Activated T-cell treated with anti-CD3 and anti-CD28 coated beads, Interleukin-2, amount 50 U/mL, for 72 hours (primary cell): ENCODE measurements at places on chromosomes 6 and 20. TPM values are rescaled to one million over a fixed set of nuclear protein-coding genes. Genes with fewer than 3 reads are reported as not detected.

GRCh38 chr6:54700158-54700557, 146.4 kb upstream of the FAM83B start:
- no peak for DNase-seq

DNA sequence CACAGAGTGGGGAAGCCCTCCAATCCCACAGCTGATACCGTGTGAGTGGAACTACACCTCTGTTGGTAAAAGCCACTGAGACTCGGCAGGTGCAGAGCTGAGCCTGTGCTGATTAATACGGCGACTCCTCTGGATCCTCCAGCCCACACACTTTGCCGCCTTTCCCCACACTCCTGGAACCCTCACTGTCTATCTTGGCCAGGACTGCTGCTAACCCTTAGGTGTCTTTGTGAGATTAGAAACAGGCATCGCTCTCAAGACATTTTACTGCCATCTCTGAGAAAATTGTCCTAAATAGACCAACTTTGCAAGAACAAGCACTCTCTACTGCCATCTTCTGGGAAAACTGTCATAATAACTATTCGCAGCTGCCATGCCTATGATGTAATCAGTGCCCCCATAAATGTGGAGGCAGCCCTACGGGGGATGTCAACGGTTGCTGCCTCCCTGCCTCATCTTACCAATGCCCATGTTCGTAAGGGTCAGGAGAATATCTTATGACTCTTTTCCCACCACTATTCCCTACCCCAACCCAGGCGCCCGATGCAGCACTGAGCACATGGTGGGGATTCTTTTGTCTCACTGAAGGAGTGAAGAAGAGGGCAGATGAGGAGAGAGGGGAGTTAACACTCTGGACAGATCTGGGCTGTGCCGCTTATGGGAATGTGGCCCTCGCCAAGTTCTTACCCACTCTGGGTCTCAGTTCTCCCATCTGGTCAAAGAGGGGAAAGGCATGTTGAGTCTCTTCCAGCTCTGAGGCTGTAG, 26.1 kb upstream of the KCNB1 start:
- no peak for DNase-seq

The FAM217A gene
- not detected for total RNA-seq

GRCh38 chr20:16369441-16369840, 203.8 kb downstream of the KIF16B start:
- no peak for DNase-seq

The DZANK1 gene
- total RNA-seq: 3.1 TPM

The COL9A3 gene
- total RNA-seq: 0.46 TPM

- peak; percentile 24 for DNase-seq
These were observed 8.5 kb downstream of the TMEM242 start for GRCh38 chr6:157314705-157315321.

DNA sequence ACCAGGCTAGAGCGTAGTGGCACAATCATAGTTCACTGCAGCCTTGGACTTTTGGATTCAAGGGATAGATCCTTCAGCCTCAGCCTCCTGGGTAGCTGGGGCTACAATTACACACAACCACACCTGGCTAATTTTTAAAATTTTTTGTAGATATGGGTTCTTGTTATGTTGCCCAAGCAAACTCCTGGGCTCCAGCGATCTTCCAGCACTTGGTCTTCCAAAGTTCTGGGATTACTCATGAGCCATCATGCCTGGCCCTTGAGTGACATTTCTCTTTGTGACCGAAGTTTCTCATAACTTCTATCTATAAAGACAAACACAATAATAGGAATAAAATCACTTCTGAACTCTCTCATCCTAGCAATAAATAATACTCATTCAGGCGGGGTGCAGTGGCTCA, 26.1 kb upstream of the GMPR start:
- no peak for DNase-seq

The IL17A gene
- 2.8 TPM for total RNA-seq

The PERP gene
- total RNA-seq: 8.5 TPM

DNA sequence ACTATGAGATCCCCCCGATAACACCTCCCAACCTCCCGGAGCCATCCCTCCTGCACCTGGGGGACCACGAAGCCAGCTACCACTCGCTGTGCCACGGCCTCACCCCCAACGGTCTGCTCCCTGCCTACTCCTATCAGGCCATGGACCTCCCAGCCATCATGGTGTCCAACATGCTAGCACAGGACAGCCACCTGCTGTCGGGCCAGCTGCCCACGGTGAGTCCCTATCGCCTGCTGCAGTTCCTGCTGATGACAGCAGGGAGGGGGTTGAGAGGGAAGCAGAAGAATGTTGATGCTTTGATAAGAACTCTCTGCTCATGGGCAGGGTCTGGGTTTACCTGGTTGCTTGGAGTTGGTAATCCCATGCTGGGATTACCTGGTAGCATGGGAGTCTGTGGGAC, 91.9 kb downstream of the TOX2 start:
- no peak for DNase-seq

DNA sequence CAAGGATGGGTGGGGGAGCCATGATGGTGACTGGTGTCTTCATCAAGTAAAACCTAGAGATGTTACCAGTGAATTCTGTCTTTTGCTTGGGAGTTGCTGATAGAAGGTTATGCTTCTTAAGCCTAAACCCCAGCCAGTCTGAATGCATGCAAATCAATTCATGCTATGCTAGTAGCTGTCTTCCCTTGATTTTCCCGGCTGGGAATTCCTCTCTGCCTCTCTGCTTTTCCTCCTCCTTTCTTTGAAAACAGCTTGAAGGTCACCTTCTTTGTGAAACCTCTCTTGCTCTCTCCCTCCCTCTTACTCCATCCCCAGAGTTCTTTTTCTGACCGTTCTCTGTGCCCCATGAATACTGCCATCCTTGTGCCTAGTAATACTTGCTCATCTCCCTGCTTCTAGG, 58.9 kb downstream of the TMEM200A start:
- no peak for DNase-seq

GRCh38 chr6:154197196-154197860, 158.3 kb downstream of the OPRM1 start:
- no peak for DNase-seq

DNA sequence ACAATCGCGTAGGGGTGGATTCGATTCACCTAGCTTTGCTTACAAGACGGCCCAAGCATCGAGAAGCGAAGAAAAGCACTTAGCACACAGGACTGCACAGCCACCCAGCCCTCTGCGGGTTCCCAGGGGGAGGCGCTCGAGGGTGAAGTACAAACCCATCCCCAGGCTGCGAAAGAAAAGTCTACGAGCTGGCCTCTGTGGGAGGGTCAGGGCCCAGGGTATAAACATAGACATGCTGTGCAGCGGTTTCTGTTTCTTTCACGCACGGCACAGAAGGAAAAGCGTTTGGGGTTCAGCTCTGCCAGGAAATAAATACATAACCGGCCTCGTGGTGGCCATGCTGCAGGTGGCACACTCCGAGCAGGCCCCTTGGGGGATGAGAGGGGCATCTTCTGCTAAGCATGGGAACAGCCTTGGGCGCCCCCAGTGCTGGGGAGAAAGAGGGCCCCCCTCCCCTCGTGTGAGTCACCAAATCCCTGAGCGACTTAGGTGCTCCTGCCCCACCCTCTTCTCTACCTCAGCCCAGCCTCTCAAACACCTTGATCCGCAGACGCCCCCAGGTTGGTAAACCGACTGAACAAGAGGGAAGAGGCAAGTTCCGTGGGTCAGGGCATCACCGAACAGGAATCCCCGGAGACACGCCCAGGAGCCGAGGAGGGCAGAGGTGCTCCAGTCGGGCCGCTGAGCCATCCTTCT, 91.6 kb upstream of the RIPOR2 start:
- DNase-seq: peak; percentile 87

The ARHGAP40 gene
- total RNA-seq: not detected

GRCh38 chr6:38716825-38717224, 1.7 kb downstream of the DNAH8 start:
- no peak for DNase-seq

DNA sequence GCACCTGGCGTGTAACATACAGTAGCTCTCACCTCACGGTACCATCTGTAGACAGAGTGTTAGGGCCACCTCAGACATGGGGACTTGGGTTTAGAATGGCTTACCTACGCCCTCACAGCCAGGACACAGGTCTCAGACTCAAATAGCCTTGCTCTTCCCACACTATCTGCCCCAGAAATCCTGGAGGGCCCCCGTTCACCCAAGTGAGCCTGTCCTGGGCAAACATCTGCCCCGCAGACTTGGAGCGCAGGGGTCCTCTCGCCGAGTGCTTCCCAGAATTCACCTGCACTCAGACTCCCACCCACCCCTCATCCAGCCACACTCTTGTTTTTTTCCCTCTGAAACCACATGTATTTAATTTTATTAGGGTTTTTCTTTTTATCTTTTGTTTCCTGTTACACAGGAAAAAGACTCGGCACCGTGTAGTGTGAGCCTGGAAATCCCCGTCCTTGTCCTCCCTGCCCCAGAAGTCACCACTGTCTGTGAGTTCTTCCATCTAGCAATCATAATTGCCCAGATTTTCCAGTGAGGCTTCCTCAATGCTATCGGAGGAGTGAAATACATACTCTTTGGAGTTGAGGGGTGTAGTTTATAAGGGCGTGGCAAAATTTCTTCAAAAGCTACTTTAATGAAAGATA, 17.1 kb upstream of the MAP1LC3A start:
- DNase-seq: no peak

DNA sequence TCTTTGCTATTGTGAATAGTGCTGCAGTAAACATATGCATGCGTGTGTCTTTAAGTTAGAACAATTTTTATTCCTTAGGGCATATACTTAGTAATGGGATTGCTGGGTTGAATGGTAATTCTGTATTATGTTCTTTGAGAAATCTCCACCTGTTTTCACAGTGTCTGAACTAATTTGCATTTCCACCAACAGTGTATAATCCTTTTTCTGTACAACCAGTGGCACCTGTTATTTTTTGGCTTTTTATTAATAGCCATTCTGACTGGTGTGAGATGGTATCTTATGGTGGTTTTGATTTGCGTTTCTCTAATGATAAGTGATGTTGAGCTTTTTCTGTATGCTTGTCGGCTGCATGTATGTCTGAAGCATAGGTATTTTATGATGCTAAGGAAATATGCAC, 820.8 kb upstream of the MAP3K7 start:
- DNase-seq: no peak

- DNase-seq: peak; percentile 18
These were observed at the start of gene CNR1 for GRCh38 chr6:88165844-88166492. CNR1 (minus strand) TSS chr6:88166347; CDS start chr6:88145274, 21,073 bp downstream.
